ENCODE measurements at places on chromosomes 5 and 9.

- no peak for DNase-seq
These were observed 3.2 kb upstream of the NRARP start for GRCh38 chr9:137305060-137305797.

GRCh38 chr5:120895660-120896059 is 431.6 kb downstream of the PRR16 start:
- no peak for DNase-seq

- DNase-seq, result no peak
These were observed 86.1 kb downstream of the GPR21 start for GRCh38 chr9:123119566-123119965.

GRCh38 chr9:16987026-16987425 is 116.6 kb upstream of the BNC2 start:
- no peak for DNase-seq

- DNase-seq, result no peak
These were observed 90.1 kb upstream of the RASEF start for GRCh38 chr9:83153030-83153429.

DNA sequence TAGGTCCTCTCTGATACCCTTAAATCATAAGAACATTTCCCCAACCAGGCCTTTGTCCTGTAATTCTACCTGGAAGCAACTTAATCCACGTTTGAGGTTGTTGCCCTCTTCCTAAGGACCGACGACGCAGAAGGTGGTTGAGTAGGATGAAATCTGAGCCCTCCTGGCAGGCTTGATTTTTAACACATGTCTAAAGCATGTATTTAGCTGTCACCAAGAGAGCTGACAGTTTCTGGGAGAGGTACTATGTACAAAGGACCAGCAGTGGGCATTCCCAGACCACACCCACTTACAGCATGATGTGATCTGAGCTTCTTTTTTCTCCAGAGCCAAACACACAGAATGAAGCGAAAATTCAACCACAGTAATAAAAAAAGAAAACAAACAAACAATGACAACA is 260.9 kb downstream of the SH3GL2 start:
- no peak for DNase-seq

DNA sequence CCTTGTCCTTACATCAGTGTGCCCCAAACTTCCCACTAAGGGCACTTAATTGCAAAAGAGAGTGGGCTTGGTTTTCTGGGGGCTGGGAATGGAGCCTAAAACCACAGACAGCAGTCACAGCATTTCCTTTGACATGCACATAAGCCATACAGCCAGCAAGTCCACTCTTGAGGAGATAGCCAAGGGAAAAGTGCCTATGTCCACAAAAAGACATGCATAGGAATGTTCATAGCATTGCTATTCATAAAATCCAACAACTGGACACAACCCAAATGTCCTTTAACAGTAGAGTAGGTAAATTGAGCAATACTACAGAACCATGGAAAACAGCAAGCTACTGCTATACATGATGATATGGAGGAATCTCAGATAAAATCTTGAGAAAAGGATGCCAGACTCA is 11.7 kb upstream of the FAT2 start:
- no peak for DNase-seq

GRCh38 chr9:128493424-128493823 is 11.1 kb upstream of the GLE1 start:
- no peak for DNase-seq

DNA sequence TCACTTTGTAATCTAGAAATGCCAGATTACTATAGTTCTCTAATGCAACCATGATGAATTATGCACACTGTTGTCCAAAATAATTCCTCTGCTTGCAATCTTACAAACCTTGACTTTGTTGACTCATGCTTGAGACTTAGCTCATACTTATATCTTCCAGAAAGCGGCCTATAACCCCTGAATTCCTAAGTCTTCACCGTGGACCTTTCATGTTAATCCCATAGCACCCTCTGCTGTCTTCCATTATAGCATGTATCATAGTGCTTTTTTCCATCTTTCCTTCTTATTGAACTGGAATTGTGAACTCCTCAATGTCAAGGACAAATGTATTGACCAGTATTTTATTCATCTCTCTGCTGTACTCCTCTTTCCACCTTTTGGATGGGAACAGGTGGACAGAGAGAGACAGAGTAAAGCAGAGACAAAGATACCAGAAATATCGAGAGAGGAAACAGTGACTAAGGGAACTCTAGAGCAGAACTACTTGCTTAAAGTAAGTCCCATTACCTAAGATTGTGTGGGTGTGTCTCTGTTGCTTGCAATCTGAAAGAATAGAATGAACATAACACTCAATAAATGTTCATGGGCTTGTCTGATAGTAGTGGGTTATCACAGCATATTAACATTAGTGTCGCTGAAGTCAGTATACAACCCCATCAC is 110.0 kb downstream of the LURAP1L start:
- no peak for DNase-seq

- DNase-seq, result no peak
These were observed 12.8 kb upstream of the ZFP62 start for GRCh38 chr5:180873615-180874520.

DNA sequence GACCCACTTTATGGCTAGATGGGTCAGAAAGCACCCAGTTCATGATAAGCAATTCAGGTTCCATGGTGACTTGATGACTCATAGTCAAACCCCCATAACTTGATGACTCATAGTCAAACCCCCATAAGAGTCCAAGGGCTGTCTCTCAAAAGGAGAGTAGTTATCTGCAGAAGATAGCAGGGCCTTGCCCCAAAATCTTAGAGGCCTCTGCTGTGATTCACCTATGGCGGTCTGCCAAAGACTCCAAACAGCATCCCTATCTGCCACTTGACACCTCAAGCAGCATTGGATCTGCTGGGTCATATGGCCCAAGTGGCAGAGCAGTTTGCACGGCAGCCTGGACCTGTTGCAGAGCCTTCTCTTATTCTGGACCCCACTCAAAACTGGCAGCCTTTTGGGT is 395.2 kb upstream of the KIF2A start:
- no peak for DNase-seq

DNA sequence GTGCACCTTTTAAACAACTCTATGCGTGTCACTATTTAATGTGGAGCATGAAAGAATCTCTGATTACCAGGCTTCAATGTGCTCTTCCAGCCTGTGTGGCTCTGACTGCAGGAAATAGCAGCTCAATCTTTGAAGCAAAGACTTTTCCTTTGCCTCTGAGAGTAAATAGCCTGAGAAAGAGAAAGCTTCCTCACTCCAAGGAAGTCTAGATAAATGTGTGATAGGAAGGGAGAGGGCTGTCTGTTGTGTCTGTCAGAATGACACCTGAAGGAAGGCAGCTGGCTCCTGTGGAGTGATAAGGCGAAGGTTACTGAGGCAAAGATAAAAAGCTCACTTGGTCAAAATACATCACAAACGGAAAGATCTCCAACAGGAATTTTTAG is 205.3 kb upstream of the HAPLN1 start:
- no peak for DNase-seq

Data from anterior cingulate cortex (tissue), 58 donors.